Right atrium auricular region (tissue), 2 donors: ENCODE measurements at places on chromosomes 11 and 22.

DNA sequence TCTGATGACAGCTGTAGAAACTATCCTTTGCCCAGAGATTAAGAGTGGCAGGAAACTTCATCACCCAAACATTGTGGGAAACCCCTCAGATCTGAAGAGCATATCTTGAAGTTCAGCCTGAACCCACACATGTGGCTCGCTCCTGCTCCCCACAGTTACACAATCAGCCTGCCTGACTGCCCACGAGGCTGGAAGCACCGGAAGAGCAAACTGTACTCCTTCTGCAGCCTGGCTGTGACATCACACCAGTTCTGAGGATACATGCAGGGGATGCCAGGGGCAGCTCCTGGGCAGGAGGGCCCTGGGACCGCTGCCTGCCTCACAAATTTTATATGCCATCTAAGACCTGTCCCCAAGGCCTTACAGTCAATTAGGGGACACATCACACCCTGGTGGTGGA is 444.4 kb downstream of the BUD13 start:
- no peak for DNase-seq

DNA sequence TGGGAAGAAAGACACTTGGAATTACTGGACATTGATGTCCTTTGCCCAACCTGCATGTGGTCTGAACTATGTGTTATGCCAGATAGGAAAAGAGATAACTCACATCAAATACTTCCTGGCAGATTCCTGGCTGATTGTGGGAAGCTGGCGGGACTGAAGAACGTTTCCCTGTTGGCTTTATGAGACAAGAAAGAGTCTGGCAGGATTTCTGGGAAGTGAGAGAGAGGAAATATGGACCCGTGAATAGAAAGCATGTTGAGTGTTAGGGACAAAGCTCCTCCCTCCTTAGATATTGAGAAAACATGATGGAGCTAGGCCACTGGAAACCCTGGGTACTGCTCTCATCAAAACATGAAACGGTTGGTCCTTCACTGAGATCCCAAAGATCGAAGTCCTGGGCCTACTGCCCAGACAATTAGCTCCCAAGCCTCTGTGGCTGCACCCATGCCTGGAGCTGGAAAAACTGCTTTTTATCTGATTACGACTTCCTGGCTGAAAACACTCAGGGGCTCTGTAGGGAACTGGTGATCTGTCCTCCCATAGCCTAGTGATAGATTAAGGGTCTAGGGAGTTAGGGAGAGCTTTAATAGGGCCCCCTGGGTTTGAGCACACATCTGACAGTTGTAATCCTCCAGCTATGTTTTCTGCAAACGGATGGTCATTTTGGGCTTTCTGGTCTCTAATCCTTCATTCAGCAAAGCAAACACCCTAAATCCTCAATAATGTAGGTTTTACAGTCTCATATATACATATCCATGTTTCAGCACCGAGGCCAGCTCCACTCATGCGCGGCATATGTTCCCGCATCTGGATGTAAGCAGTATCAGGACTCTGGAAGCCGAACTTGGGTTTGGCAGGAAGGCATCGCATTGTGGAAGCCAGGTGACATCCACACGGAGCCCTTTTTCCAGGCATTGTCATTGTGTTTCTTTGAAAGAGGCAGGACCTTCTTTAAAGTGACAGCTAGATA is 6.1 kb upstream of the B3GAT1 start:
- no peak for DNase-seq

DNA sequence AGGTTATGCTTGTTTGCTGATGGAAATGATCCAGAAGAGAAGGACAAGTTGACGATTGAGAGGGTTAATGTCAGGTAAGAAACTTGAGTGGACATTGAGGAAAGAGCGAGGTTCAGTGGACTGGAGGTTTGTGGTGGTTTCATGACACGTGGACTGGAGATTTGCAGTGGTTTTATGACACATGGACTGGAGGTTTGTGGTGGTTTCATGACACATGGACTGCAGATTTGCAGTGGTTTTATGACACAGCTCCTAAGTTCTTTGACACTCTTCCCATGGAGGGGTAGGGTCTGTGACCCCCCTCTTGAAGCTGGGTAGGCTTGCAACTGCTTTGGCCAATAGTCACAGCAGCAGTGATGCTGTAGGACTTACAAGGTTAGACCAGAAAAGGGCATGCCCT is 5.4 kb upstream of the MAPK8IP2 start:
- DNase-seq: no peak

- no peak for DNase-seq
These were observed 42.8 kb downstream of the TNRC6B start for GRCh38 chr22:40220316-40221054.

GRCh38 chr11:70226967-70227366 is 23.9 kb downstream of the FADD start:
- no peak for DNase-seq

GRCh38 chr11:20010156-20010850 is 150.0 kb downstream of the DBX1 start:
- no peak for DNase-seq

- DNase-seq: no peak
These were observed 14.5 kb downstream of the LRP4 start for GRCh38 chr11:46903846-46904245.

GRCh38 chr11:617912-618682 is 2.3 kb upstream of the IRF7 start:
- no peak for DNase-seq

GRCh38 chr22:18063306-18063705 is 14.5 kb upstream of the PEX26 start:
- no peak for DNase-seq
